ENCODE measurements at places on chromosomes 12 and 14. TPM values are rescaled to one million over a fixed set of nuclear protein-coding genes. Genes with fewer than 3 reads are reported as not detected.

Gene PPP4R4
- total RNA-seq: 0.15 TPM

Gene TMEM260
- total RNA-seq: 10.4 TPM

Gene OR4E2
- not detected for total RNA-seq

Gene CINP
- 36.1 TPM for total RNA-seq

Gene TAS2R42
- not detected for total RNA-seq

Gene ZFHX2
- 0.05 TPM for total RNA-seq

Gene TMEM132C
- not detected for total RNA-seq

Gene KIF5A
- total RNA-seq: 0.37 TPM

Gene HIP1R
- 23.5 TPM for total RNA-seq

Gene TAS2R10
- not detected for total RNA-seq

Gene ENDOU
- total RNA-seq: not detected

Gene LYZ
- not detected for total RNA-seq

Gene INSM2
- total RNA-seq: not detected

Gene PIWIL1
- total RNA-seq: not detected

Gene HOXC12
- total RNA-seq: not detected

Data from M059J (cell line).